ENCODE measurements at places on chromosomes 5 and 9.

- DNase-seq: no peak
These were observed 630.5 kb downstream of the ANXA1 start for GRCh38 chr9:73782166-73782565.

- no peak for DNase-seq
These were observed 3.6 kb downstream of the AK1 start for GRCh38 chr9:127873886-127874285.

GRCh38 chr5:140926443-140927227 is 536 bp downstream of the PCDHAC1 start:
- DNase-seq: no peak

DNA sequence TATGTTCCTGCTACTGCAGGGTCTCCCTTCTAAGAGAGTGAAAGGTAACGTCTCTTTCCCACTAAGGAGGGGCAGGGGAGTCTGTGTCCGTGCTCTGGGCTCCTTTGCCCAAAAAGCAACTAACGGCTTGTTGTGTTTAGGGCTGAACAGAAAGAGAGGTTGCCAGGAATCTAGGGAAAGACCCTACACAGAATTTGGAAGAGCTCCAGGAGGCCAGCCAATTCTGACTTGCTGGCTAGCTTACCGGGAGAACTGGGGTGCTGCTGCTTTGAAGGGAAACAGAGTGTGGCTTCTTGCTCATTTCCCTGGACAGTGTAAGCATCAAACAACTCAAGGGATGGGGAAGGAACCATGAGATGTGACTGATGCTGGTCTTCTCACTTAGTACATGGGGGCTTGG is 176.1 kb downstream of the GADD45G start:
- DNase-seq: no peak

GRCh38 chr5:62596691-62597090 is 18.1 kb downstream of the LRRC70 start:
- no peak for DNase-seq

GRCh38 chr5:86679529-86679928 is 61.8 kb downstream of the COX7C start:
- DNase-seq: no peak

DNA sequence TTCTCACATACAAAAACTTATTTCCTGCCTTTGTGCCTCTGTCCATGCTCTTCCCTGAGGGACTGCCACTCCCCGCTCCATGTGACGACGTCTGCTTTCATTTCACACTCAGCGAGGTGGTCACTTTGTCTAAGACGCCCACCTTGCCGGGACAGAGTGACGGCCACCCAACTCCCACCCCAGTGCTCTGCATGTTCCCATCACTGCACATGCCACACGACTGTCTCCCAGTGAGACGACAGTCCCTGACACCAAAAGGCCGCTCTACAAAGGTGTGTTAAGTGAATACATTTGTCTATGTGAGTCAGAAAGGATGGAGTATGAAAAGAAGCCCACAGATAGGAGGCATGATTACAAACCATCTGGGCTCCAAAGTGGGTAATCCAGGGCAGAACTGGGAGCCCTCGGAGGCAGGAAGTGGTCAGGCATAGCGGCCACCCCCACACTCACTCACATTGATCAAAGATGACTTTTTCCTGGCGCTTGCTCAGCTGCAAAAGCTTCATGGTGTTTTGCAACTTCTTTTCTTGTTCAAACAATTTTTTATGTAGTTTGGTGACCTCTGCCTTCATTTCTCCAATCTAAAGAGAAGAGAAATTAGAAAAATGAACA is 185.8 kb downstream of the CDK5RAP2 start:
- DNase-seq: no peak

Data from T-helper 2 cell (primary cell).